Stimulated activated CD4-positive, alpha-beta T cell treated with anti-CD3 and anti-CD28 coated beads, Interleukin-15, amount 100 ng/mL, for 48 hours (primary cell): ENCODE measurements at places on chromosomes 6 and 20.
A peak's percentile ranks its signal among the peaks of the same experiment; 100 is the strongest.

GRCh38 chr6:33746036-33746600 is 587 bp downstream of the IP6K3 start:
- DNase-seq: no peak

GRCh38 chr6:7389162-7389450 is 436 bp downstream of the CAGE1 start:
- no peak for DNase-seq

DNA sequence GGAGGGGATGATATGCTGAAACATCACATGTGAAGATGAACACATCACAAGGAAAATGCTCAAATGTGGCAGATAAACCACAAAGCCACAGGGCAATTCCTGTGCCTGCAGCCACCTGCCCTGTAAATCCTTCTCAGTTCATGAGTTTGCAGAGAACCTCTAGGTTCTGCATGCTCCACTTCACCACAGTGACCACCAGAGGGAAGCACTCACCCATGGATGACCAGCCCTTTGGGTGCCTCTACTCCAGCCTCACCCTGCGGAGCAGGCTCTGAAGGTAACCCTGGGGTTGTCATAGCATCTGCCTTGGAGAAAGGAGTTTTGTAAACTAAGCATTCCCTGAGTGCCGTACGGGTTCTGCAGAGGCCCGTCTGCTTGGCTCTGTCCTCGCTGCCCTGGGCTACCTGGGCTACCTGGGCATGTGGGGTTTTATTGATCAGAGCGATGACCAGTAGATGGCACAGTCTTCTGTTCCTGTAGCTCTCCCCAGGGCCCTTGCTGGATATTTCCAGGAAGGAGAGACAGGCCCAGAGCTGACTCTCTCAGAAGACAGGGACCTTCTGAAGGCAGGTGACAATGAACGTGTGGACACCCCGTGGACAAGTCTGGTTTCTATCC is 31.7 kb upstream of the CST1 start:
- DNase-seq: no peak

GRCh38 chr20:41137614-41138474 is 501 bp downstream of the PLCG1 start:
- peak; percentile 42 for DNase-seq

- DNase-seq: no peak
Observed at GRCh38 chr20:34526466-34526865, 10.2 kb downstream of the DYNLRB1 start.

GRCh38 chr20:53495398-53496092 is 98.1 kb downstream of the ZNF217 start:
- no peak for DNase-seq

- DNase-seq: no peak
Observed at GRCh38 chr20:25066386-25066785, 8.4 kb upstream of the ACSS1 start.

DNA sequence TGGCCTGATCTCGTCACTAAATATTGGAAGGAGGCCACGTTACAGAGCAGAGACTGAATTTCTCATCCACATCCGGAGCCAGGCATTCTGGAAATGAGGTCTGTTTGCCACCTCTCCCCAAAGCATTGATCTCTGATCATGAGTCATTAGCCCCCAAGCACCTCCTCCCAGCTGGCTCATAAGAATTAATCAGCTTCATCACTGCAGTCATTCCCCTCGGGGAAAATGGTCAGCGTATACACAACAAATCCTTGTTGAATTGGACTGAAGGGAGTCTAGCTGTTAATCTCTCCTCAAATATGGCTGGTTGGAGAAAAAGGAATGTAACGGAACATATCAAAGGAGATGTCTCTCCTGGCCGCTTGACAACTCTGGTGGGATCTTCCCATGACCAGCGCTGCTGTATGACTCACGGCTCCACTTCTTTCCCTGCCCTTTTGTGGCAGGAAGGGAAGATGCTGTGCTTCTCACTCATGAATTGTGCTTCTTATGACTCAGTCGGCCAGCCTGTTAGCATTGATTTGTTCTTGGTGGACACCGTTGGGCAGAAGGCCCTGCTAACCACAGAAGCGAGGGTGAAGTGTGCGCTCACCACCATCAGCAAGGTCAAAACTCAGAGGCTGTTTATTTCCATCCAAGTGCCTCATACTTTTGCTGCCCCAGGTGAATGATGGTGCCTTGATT is 76.7 kb downstream of the RNF182 start:
- DNase-seq: no peak

DNA sequence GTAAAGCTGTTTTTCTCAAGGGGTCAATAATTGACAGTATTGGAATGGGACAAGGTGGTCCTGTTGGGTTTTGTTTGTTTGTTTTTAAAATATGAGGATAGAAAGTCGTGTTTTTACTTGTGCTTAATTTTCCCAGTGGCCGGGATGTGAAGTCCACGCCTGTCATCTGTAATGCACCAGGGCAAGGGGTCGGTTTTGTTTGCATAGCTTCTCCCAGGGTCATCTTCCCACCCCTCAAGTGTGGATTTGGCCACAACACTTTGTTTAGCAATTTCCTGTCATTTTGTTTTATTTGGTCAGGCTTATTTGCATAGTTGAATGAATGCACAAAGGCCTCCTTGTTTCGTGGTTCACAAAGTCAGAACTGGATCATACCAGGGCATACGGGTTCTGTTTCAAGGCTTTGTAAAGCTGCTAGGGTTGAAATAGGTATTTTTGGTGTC is 29.8 kb downstream of the SYNJ2 start:
- no peak for DNase-seq

DNA sequence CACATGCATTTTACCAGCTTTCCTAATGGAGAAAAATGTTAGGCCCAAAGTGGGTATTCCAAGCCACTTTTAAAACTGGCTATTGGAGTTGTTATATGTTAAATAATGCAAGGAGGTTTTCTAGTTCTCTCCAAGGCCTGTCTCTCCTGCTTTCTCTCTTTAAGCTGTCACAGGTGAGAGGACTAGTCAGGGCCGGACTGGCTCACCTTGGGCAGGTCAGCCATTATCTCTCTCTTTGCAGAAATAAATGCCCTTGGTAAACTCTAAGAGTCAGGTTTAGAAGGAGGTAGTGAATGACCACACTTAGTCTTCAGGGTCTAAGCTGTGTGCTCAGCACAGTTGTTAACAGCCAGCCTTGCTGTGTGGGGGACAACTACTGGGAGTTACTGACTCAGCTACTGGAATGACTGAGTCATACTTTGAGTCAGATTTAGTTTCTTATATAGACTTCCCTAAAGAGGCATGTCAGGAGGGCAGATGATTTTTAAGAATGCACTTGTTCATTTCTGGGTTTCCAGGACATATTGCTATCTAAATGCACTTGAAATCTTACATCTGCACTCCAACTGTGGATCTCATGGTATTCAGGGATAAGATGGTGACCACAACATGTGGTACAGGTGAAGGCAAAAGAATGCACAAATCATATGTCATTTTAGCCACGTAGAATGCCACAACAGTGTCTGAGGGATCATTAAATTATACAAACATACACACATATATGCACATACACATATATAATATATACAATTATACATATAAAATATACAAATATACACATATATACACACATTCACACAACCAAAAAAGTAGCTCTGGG is 719.4 kb downstream of the EPM2A start:
- peak; percentile 16 for DNase-seq

- no peak for DNase-seq
Observed at GRCh38 chr6:150723345-150723658, 123.6 kb downstream of the PLEKHG1 start.

GRCh38 chr20:5078399-5078958 is 41.3 kb downstream of the PCNA start:
- peak; percentile 70 for DNase-seq

DNA sequence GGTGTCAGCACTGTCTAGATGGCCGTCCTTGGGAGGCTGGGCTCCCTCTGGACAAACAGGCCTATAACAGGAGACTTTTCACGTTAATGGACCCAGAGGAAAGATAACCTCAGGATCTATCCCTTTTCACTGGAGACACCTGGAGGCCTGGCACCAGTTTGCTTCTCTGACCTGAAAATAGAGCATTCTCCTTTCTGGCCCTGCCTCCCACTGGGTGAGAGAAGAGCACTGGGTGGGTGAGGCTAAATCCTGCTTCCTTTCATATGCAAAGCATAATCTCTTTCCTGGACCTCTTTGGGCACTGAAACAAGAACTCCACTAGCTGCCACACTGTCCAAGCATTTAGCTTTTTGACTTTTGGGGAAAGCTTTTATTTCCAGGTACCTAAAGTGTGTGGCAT is 78.3 kb downstream of the FOXO3 start:
- DNase-seq: no peak

- no peak for DNase-seq
Observed at GRCh38 chr6:111750753-111751673, 122.2 kb downstream of the FYN start.

GRCh38 chr6:88301256-88301655 is 135.1 kb upstream of the CNR1 start:
- DNase-seq: no peak

- DNase-seq: no peak
Observed at GRCh38 chr6:68743099-68743498, 108.0 kb downstream of the ADGRB3 start.

DNA sequence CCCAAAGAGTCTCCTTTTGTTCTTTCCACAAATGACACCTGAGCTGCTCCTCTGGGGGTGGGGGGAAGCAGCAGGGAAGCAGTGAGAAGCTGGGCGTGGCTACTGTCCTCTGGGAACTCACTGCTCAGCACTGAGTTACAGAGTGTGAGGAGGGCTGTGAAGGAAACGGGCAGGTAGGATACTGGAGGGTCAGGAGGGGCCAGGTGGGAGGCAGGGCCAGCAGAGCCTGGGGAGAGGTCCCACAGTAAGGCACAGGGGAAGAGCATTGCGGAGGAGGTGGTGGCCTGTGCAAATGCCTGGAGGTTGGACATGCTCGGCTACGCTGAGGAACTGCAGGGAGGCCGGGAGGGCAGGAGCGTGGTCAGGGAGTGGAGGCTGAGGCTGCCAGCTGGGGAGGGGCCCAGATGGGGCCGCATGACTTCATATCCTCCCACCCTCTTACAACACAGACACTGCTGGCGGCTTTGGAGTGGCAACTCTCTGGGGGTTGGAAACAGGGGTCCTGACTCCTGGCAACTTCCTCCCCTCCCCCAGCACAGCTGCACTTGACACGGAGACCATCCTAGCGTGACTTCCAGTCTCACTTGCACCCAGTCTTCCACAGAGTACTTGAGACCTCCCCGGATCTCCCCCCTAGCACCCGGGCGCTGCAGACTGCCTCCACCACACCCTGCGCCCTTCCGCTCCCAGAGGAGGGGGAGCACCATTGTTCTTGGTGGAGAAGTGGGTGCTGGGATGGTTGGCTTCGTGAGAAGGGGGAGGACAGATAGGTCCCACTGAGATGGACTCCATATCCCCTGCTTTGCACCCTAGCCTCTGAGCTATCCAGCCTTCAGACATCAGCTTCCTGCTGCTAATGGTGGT is 34.2 kb downstream of the RBM38 start:
- DNase-seq: no peak

GRCh38 chr6:166483573-166484250 is 101.0 kb upstream of the MPC1 start:
- no peak for DNase-seq

DNA sequence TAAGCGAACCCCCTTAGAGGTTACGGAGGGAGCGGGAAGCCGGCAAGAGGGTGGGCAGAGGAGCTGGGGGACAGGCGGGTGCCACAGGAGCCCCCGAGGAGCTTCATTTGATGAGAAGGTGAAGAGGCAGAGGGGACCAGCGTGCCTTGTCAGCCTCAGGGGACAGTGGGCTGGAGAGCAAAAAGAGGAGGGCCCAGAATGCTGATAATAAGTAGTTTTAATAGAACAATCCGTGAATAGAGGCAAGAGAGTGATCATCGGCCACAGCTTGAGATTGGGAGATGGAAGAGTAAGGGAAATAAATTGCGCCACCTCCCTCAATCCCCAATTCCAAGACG is 1.3 kb downstream of the COL19A1 start:
- no peak for DNase-seq

DNA sequence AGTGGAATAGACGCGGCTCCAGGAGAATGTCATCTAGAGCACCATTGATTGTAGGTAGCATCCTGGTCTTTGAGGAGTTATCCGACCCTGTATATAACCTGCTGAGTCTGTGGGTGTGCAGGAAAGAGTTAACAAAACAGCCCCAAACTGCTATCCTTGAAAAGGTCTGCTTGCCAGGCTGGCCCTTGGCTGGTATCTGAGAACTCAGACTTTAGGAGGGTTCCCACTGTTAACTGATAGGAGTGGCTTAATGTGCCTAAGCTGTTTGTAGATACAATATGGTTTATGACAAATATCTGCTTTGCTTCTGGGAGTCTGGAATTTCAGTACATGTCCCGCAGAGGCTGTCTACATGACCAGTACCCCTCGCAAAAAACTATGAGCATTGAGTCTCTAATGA is 27.6 kb upstream of the MCUR1 start:
- no peak for DNase-seq

DNA sequence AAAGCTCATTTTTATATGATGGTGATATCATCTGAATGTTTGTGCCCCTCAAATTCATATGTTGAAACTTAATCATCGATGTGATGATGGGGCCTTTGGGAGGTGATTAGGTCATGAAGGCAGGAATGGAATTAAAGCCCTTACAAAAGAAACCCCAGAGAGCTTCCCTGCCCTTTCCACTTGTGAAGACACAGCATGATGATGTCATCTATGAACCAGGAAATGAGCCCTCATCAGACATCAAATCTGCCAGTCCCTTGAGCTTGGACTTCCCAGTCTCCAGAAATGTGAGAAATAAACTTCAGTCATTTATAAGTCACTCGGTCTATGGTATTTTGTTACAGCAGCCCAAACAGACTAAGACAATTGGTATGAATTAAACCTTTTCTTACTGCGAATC is 153.1 kb downstream of the MYB start:
- no peak for DNase-seq

DNA sequence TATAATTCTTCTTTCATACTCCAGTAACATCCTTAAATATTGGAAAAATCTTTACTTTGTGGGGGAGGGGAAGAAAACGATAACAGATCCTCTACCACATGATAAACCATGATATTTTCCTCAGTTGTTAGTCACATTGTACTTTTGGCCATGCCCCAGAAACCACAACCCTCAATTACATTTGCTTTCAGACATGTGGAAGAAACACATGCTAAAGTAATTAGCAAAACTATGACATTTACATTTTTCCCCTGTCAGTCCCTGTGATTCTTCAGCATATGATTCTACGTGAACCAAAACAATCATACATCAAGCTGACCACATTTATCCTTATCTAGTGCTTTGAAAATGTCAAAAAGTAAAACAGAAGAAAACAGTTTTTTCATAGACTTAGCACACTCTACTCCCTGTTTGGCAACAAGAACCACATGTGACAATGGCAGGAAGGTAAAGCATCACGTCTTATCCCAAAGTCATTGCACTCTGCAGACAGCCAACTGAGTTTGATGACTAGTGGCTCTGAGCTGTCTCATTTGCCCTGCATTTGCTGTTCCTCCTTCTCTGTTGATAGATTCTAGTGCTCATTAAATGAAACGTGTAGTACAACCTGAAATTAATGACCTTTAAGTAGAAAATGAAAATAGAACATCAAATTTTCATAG is 505.8 kb upstream of the MARCKS start:
- no peak for DNase-seq

DNA sequence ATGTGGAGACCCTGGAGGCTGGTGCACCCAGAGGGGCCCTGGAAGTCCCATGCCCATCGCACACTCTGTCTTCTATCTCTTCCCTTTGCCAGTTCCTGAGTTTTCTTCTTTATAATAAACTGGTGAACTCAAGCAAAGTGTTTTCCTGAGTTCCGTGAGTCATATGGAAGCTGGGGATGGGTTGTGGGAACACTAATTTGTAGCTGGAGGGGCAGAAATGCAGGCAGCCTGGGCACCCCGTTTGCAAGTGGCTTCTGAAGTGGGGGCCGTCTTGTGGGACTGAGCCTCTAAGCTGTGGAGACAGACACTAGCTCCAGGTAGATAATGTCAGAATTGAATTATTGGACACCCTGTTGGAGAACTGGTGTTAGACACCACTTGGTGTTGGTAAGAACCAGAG is 3.2 kb upstream of the PPP1R3G start:
- no peak for DNase-seq
